ENCODE measurements at places on chromosomes 7 and 10.

DNA sequence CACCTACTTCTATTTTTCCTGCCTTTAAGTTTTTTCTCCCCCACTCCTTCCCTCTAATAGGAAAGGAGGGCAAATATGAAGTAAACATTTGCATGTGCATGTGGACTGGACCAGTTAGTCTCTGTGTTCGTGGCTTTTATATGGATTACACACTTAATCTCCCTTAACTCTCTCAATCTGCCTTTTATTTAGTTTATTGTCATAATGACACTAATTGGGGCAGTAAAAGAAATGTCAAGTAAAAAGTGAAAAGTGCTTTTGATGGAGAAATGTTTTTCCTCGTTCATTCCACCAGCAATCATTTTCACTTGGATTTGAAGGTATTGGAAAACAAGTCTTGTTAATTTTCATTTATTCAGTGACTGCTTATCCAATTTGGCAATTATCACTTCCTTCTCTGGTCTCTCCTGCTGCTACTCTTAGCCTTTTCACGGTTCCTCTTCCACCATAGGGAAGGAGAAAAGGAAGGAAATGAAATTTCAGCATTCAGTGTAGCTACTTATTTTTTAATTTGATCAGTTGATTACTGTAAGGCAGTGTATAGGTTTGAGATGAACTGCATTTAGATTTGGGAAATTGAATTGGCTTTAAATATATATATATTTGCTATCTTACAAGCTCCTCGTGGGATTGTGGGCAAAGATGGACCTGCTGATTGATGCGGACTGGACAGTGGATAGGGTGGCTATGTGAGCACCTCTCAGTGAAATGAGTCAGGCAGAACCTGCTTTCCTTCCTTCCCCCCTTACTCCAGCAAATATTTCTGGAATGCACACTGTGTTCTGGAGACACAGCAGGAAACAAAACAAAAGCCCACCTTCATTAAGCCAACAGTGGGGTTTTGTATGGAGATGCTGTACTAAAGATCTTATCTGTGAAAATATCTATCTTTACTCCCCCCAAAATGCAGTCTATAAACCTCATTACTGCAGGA is 77.5 kb downstream of the LRRC4 start:
- no peak for DNase-seq

DNA sequence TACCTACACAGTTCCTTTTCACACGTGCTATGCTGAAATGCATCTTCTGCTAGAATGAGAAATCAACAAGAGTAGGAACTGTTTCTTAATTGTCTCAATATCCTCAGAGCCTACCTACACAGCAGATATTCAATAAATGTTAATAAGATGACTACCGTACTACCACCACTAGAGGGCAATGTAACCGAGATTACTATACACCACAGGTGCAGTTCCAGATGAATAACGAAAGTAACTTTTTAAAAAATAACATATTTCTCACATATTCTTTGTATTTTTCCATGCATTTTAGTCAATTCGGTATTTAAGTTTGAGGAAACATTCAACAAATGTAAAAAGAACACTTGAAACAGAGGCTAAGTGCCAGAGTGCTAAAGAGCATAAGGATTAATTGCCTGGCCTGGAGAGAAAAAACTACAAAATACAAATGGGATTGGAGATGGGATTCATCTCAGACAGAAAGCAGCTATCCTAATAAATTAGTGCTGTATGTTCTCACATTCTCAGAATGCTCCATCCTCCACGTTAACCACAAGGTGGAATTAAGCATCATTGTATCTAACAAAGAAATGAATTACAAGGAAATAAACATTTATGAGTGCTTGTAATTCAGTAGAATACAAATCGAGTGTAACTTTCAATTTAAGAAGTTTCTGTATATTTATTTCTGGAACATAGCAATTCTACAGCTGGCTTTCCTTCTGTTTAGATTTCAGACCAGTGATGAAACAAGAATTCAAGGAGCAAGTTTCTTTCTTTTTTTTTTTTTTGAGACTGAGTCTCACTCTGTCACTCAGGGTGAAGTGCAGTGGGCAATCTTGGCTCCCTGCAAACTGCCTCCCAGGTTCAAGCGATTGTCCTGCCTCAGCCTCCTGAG is 20.3 kb upstream of the HECTD2 start:
- DNase-seq, result no peak

DNA sequence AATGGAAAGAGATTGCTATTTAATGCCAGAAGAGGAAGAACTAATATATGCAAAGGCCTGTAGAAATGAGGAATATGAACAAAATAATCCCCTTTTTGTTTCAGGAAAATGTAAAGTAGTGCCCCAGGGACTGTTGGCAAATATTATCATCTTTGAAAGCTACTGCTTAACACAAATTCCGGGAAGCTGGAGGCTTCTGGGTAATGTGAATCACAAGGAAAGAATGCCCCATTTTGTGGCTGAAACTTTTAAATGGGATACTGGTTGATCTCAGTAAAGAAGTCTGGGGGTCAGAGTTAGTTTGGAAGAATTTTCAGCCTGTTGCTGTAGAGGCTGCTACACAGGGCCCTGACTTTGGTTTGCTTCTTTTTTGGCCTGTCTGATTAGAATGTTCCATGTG is 141.0 kb downstream of the PTEN start:
- peak; percentile 23 for DNase-seq

DNA sequence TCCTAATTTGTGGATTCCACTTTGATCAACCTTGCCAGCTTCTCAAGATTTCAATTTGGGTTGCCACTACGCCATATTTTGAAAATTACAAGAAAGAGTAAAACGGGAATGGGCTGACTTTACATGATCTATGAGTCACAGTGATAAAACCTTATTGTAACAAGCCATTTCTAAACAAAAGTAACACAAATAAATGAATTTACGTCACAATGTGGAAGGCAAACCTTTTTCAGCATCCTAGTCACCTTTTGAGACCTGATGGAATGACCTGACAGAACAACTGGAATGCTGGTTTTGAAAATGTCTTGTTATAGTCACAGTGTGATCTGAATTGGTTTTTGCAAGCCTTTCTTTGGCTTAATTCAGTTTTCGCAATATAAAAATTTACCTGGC is 85.9 kb downstream of the CDK6 start:
- no peak for DNase-seq

GRCh38 chr7:76505168-76506080 is 4.9 kb upstream of the UPK3B start:
- DNase-seq, result no peak

- DNase-seq, result no peak
Observed at GRCh38 chr10:83927166-83927565, 212.1 kb upstream of the GHITM start.

DNA sequence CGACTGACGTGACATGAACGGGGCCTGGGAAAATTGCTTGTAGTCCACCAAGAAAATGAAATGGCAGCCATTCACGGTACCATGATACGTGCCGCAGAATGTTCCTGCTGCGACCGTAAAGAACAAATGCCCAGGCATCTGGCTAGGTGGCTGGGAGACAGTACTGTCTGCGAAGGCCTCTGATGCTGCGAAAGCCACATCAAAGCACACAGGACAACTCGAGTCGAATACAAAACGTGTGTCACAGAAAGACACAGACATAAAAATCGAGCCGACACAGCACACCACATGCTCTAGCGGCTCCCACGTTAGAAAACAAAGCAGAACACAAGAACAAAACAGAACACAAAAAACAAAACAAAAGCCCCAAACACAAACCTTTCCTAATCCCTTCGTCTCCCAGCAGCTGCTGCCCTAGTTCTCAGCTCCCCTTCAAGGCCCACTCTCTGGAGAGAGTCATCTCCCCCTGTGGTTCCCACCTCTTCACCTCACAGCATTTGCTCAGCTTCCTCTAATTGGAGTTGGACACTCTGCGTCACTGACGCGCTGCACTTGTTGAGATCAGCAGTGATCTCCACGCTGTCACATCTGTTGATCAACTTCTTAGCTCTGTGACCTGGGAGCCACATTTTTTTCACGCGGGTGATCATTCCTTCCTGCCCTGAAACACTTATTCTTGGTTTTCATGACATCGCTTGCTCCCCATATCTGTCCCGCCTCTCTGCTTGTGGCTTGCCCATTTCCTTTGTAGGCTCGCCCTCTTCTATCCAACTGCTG is 112.2 kb downstream of the CLEC2L start:
- no peak for DNase-seq

GRCh38 chr10:99520040-99520846 is 12.5 kb upstream of the NKX2-3 start:
- DNase-seq, result no peak

DNA sequence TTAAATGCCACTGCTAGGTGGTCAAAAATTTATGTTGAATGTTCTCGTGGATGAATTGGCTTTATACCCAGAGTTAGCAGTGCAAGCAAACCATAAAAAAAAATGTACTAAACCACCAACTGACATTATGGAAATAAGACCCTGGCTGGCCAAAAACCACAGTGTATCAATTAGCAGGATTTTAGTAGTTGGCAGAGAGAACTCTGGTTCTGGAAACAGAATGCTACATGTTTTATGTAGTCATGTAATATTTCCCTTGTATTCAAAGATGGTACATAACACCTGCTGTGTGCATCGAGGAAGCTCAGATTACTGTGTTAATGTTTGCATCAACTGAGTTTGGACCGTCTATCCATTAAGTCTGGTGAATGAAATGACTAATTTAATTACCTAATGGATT is 618.5 kb downstream of the CCSER2 start:
- DNase-seq, result no peak

DNA sequence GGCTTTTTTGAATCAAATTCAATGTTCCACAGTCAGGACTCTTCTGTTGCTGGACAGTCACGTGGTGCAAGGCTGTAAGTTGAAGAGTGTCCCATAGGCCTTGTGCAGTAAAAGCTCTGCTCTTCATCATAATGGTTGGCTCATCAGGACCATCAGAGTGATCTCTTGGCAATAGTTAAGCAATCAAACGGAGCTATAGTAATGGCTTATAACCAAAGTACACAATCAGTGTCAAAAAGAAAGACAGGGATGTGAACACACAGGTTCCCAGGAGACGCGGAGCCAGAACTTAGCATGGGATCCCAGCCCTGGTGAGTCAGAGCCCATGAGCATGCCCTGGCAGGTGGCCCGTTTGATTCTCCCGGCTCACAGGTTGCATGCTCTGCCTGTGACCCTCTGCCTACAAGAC is 10.8 kb upstream of the GPNMB start:
- DNase-seq, result no peak

GRCh38 chr10:62231371-62231770 is 37.3 kb downstream of the RTKN2 start:
- DNase-seq, result peak; percentile 45

DNA sequence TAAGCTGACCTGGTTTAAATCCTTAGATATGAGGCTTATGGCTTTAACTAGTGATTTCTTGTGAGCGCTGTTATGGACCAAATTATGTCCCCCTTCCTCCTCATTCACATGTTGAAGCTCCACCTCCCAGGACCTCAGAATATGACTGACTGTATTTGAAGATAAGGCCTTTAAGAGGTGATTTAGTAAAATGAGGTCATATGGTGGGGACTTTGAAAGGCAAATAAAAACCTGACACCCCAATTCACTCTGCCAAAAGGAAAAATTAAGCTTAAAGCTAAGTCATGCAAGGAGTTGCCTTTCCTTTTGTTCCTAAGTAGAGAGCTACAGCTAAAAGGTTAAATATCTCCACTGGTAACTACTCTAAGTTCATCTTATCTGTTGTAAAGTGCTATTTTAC is 36.4 kb upstream of the FIGNL1 start:
- no peak for DNase-seq

DNA sequence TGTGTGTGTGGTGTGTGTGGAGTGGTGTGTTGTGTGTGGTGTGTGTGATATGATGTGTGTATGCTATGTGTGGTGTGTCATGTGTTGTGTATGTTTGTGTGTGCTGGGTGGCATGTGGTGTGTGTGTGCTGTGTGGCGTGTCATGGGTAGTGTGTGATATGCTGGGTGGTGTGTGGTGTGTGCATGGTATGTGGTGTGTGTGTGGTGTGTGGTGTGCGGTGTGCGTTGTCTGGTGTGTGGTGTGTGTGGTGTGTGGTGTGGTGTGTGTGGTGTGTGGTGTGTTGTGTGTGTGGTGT is 37.5 kb upstream of the DNAJB6 start:
- no peak for DNase-seq

- no peak for DNase-seq
Observed at GRCh38 chr7:64628721-64629120, 37.2 kb upstream of the ZNF107 start.

GRCh38 chr7:45643630-45644029 is 69.5 kb downstream of the ADCY1 start:
- no peak for DNase-seq

DNA sequence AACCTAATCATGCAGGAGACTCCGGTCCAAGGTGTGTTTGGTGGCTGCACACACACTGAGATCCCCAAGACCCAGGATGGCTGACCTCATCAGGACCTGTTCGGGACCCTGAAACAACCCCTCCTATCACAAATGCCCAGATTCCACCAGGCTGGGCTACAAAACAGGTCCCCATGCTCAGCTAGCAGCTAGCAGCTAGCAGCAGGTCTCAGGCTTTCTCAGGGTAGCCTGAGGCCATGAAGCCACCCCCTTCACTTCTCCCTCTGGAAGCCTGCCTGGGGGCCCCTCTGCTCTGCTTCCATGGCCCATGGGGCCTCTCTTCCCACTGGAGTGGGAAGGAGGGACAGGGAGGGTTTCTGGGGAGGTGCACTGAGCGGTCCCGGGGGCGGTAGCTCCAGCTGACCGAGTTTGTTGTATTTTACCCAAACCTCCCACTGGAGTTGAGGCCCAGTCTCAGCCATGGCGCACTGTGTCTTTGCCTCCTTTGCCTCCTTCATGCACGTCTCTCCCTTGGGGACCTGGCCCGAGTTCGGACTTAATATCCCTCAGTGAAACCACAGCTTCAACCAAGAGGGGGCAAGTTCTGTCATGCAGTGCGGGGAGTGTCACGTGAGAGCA is 95.1 kb upstream of the GPR26 start:
- no peak for DNase-seq

GRCh38 chr10:85826377-85826776 is 540.2 kb downstream of the GRID1 start:
- DNase-seq, result no peak

DNA sequence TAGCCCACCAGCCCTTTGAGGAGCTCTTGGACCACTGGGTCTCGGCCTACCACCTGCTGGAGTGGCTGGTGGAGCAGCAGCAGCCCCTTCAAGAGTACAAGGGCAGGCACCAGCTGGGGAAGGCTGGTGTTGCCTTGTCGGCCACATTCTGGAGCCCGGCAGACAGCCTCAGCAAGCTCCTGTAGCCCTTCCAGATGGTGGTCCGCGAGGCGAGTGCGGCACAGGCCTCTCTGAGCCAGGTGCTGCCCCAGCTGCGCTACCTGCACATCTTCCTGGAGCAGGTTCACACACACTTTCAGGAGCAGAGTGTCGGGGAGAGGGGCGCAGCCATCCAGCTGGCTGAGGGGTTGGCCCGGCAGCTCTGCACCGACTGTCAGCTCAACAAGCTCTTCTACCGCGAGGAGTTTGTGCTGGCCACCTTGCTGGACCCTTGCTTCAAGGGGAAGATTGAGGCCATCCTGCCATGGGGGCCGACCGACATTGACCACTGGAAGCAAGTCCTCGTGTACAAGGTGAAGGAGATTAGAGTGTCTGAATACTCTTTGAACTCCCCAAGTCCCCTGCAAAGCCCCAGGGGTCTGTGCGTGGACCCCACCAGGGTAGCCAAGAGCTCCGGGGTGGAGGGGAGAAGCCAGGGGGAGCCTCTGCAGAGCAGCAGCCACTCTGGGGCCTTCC is 7.0 kb upstream of the ACTR3C start:
- DNase-seq, result no peak

- DNase-seq, result no peak
Observed at GRCh38 chr10:92629945-92630344, 37.0 kb downstream of the KIF11 start.

- DNase-seq, result no peak
Observed at GRCh38 chr10:83931669-83932068, 207.6 kb upstream of the GHITM start.

GRCh38 chr7:150965273-150965830 is 12.8 kb downstream of the KCNH2 start:
- DNase-seq, result no peak

GRCh38 chr7:70668606-70669358 is 463.2 kb upstream of the GALNT17 start:
- no peak for DNase-seq
